ENCODE measurements at places on chromosomes 1 and 21.

DNA sequence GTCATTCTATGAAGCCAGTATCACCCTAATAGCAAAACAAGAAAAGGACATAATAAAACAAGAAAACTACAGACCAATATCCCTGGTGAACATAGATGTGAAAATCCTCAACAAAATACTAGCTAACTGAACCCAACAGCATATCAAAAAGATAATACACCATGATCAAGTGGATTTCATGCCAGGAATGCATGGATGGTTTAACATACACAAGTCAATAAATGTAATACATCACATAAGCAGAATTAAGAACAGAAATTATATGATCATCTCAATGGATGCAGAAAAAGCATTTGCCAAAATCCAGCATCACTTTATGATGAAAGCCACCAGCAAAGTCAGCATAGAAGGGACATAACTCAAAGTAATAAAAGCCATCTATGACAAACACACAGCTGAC lies 6.5 kb upstream of the PM20D1 start:
- DNase-seq, result no peak

DNA sequence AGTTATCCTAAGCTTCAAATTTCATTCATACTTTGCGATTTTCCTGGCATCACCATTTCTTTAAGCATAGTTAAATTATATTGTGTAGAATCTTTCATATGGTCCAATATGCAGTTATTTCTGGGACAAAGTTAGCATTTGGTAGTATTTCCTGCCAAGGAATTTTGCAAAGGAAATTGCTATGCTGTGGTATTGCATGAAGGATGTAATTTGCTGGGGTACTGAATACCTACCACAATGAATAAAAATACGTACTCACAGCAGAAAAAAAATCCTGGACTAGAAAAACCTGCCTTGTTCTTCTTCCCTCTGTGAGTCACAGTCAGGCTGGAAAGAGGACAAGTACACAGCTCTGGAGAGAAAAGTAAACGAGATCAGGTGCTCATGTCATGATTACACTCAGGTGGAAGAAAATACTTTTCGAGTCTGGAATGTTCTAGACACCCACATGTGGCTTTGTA lies 241.2 kb downstream of the PTBP2 start:
- no peak for DNase-seq

DNA sequence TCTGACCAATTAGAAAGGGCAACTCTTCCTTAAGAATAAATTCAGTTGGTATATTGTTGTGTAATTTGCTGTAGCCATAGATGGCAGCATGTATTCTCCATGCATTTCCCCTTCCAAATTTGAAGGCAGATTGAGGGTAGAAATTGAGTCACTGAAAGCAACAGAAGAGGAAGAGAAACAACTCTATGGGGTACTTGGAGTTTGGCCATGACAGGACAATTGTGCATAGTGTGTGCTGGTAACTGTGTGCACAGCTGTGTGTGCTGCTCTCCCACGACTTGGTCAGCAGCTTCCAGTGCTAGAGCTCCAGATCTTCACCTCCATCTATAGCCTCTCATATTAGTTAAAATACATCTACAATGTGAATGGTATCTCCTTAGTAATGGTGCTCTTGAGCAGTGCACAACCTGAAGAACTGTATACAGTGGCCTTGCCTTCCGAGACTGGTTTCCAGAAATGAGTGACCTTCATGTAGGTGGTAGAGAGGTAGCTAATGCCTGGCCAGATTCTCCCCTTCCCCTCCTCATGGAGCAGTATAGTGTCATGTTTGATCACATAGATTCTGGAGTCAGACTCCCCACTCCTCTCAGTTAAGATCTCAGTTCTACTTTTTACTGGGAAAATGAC lies 882 bp upstream of the FCAMR start:
- DNase-seq, result no peak

DNA sequence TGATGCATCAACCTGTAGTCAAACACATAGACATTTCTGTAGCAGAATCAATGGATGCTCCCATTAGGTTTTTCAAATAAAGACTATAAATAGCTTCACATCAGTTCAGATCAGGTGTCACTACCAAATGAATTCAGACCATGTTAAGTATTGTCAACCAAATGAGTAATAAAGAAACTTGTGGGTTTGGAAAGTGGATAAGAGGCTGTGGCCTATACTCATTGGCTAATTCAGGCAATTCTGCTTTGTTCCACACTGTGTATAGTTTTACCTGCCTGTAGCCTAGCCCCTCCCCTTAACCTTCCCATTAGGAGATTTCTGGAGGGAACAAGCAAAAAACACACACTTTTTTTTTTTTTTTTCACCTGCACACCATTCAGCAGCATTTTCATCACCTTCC lies 321.2 kb downstream of the HLX start:
- DNase-seq, result no peak

- DNase-seq, result no peak
Measured at GRCh38 chr1:3651930-3652547, at the start of gene TP73. Gene TP73 (plus strand): TSS chr1:3652516. CDS start chr1:3682366, 29,850 bp downstream.

DNA sequence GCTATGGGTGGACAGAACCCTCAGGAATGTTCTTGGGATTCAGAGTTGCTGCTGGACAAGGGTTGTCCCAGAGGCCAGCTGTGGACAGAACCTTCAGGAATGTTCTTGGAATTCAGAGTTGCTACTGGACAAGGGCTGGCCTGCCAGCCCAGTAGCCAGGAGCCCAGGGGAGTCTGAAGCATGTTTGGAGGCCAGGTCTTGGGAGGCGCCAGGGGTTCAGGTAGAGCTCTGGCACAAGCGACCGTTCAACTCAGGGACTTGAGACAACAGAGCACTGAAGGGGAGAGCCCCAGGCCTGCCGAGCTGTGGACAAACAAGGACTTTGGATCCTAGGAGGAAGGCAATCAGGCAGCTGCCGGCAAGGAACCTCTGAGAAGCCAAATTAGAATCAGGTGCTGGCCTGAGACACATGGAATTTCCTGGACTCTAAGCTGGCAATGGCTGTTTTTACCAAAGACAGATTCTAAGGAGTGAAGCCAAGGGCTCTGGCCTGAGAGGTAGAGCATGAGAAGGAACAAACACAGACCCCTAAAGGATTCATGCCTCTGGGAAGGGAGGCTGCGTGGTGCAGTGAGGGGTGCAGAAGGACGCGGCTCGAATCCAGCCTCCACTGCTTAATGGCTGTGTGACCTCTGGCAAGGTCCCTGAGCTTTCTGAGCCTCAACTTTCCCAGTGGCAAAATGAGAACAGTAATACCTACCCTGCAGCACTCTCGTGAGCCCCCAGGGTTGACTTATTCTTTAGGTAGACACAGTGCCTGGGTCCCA lies 13.4 kb downstream of the PLA2G5 start:
- no peak for DNase-seq

DNA sequence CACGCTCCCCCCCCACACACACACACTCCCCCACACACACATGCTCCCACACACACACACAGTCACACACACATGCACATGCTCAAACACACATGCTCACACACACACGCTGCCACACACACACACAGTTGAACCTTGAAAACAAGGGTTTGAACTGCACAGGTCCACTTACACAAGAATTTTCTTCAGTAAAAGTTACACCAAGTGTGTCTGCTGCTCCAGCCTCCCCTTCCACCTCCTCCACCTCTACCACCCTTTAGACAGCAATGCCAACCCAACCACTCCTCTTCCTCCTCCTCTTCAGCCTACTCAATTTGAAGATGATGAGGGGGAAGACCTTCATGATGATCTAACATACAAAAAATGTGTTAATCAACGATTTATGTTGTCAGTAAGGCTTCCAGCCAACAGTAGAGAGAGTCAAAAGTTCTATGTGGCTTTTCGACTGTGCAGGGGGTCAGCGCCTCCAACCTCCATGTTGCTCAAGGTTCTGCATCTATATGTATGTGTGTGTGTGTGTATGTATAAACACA lies 26.8 kb downstream of the HSF2BP start:
- DNase-seq, result no peak

DNA sequence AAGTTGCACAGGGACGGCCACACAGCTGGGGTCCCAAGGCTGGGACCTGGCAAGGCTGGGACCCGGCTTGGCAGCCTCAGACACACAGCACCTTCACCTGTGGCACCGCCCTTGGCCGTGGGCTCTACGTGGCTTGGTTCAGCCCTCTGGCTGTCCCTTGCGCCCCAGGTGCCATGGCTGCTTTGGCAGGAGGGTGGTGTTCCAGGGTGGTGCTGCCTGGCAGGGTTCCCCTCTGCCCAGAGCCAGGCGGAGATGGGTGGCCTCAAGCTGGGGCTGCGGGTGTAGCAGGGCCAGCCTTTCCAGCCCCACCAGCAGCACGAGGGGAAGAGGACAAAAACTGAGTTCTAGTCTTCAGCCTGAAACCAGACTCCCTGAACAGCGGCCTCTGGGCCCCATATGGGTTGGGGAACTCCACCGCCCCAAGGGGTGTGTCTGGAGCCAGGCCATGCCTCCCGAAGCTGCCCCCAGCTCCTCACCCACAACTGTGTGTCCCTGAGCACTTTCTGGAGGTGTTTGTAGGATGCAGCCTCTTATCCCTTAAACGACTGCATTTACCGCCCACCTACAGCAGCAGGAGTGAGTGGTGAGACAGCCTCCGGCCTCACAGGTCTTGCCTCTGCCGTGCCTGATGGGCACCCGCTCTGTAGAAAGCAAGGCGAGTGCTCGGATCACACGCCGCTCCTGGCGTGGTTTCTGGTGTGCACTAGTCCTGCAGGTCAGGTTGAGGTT lies 92.3 kb downstream of the PDE9A start:
- no peak for DNase-seq

- no peak for DNase-seq
Measured at GRCh38 chr1:8733484-8733883, 84.0 kb downstream of the RERE start.

DNA sequence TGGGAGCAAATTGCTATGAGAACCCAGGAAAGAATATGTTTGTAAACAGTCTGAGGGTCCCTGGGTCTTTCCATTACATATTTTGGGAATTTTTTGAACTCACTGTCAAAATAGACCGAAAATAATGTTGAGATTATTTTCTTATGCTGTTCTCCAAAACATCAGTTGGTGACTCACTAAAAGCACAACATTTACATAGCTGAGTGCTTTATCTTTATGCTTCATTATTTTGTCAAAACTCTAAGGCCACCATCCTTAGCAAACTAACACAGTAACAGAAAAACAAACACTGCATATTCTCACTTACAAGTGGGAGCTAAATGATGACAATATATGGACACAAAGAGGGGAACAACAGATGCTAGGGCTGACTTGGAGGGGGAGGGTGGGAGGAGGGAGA lies 459.3 kb downstream of the ADGRL2 start:
- DNase-seq, result no peak

GRCh38 chr1:200411406-200412257 lies 1.8 kb upstream of the ZNF281 start:
- no peak for DNase-seq

DNA sequence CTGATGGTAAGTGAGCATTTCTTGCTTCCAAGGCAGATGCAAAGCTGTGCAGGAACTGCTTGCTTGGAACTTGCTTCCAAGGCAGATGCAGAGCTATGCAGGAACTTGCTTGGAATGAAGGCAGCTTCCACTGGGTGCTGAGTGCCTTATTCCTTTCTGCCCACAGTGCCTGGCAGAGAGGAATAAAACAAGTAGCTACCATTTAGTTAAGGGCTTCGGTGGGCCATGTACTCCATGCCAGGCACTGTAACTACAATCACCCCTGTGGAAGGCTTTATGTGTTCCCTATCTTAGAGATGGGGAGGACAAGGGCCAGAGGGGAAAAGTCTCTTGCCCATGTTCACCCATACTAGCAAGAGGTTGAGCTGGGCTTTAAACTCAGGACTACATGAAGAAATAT lies 8.3 kb downstream of the MROH7 start:
- DNase-seq, result no peak

- DNase-seq, result peak; percentile 11
Measured at GRCh38 chr1:53278298-53278725, 40.0 kb upstream of the MAGOH start.

DNA sequence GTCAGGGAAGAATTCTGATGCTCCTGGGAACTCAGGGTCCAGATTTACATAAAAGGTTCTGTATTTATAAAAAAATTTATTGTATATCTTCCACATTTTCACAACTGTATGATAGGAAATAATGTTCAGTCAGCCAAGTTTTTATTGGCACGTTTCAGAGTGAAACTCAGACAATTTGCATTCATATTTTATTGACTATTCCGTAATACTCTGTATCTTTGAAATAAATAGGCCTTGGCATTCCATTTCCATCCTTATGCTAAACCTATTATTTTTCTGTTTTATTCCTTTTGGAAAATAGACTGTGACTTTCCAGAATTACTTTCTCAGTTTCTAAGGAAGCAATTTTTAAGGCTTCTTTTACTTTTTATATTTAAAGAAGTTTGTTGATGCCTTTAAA lies 329.0 kb downstream of the OLFM3 start:
- no peak for DNase-seq

- DNase-seq, result no peak
Measured at GRCh38 chr1:23557471-23558124, 1.7 kb downstream of the ID3 start.

- no peak for DNase-seq
Measured at GRCh38 chr1:168734271-168734670, 5.3 kb upstream of the DPT start.

- no peak for DNase-seq
Measured at GRCh38 chr1:6270401-6270800, 9.5 kb upstream of the GPR153 start.

DNA sequence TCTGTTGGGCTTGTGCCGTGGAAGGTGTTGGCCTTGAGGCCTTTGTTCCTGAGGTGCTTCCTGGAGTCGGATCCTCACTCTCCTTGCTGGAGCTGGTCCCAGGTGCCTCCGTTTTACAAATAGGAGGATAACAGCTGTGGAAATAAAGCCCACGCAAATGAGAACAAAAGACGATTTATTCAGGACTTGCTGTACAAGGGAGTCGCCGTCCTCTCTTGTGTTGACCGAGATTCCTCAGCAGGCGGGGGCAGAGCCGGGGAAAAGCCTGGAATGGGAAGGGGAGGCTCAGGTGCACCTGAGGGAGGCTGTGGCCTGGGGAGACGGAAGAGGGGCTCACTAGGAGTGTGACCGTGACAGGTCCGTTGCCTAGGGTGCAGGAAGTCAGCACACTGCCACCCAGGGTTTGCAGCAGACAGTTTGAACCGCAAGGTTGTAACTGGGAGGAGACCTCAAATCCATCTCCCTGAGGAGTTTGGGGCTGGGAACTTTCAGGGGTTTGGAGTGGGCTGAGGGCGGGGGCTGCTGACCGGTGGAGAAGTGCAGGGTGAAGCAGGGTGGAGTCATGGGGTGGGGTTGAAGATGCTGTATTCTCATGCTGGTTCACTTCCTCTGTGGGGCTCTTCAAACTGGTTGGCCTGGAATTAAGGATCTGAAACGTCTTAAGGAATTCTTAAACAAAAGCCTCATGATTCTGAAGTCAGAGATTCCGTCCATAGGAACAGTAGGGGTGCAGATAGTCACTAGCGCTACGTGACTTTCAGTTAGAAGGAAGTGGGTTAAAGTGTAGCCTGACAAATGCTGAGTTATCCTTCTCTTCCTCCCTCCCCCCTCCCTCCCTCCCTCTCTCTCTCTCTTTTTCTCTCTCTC lies 2.6 kb upstream of the CSTB start:
- DNase-seq, result no peak

GRCh38 chr1:168082008-168082876 lies 54.5 kb downstream of the GPR161 start:
- peak; percentile 46 for DNase-seq

DNA sequence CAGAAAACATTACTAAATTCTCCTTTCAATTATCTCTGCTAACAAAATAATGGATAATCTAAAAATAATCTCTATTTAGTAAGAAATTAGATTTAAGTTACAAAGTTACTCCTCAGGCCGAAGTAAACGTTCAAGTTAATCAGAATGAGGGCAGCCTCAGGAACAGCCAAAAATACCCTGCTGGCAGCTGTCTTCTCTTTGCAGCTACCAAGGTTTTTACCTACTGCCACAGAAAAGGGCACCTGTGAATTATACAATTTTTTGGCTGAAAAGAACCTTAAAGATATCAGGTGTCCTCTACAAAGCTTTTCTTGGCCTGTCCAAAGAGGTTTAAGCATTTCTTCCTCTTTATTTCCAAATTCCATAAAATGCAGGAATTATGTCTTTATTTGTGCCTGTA lies 84.4 kb downstream of the AKT3 start:
- no peak for DNase-seq

All from caudate nucleus (tissue), 63 donors.